ENCODE measurements at places on chromosomes 2 and 18.

DNA sequence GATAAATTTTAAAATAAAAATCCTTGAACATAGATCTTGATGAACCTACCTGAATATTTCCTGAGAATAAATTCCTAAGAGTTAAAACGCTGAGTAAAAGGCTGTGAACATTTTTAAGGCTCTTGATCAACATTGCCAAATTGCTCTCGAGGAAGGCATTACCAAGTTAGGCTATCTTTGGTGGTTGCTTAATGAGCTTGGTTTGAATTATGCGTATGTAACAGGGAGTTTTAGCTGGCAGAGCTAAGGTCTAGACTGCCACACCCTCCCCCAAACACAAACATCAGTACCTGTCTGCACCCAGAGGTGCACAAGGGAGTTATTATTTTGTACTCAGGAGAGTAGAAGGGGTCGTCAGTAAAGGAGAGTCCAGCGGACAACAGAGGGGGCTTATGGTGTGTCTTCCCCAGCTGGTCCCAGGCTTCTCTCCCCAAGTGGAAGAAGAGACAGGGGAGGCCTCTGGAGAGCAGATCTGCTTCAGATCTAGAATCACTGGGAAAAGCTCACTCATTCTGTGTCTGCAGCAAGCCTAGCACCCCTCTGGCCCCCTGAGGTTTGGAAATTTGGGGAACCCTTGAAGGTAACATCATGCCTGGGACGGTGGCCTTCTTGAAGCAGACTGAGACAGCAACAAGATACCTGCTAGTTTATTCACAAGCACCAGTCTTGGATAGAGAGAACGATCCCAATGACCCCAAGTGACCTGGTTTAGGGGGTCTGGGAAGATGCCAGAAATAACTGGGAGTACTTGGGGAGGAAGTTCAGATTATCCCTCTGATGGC is 197.2 kb upstream of the ID2 start:
- no peak for DNase-seq

- DNase-seq: no peak
Observed at GRCh38 chr2:237546040-237546875, 20.1 kb upstream of the PRLH start.

- DNase-seq: no peak
Observed at GRCh38 chr2:182355815-182356214, 71.0 kb downstream of the PDE1A start.

DNA sequence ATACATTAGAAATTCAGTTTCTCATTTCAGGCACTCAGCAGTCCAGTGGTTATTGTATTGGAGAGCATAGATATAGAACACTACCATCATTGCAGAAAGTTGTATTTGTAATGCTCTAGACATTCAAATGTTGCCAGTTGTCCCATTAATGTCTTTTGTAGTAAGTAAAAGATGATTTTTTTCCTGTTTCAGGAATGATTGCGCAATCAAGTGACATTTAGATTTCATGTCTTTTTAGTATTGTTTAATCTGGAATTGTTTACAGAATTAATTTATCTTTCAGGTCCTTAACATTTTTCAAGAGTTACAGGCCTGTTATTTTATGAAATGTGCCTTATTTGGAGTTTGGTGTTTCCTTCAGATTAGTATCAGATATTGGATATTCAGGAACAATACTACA is 134.7 kb downstream of the MSTN start:
- no peak for DNase-seq

GRCh38 chr2:201450954-201451291 is 335 bp downstream of the TRAK2 start:
- no peak for DNase-seq

- peak; percentile 83 for DNase-seq
Observed at GRCh38 chr2:162126111-162126519, 25.9 kb downstream of the GCG start.

- no peak for DNase-seq
Observed at GRCh38 chr2:214492152-214492551, 81.3 kb downstream of the VWC2L start.

DNA sequence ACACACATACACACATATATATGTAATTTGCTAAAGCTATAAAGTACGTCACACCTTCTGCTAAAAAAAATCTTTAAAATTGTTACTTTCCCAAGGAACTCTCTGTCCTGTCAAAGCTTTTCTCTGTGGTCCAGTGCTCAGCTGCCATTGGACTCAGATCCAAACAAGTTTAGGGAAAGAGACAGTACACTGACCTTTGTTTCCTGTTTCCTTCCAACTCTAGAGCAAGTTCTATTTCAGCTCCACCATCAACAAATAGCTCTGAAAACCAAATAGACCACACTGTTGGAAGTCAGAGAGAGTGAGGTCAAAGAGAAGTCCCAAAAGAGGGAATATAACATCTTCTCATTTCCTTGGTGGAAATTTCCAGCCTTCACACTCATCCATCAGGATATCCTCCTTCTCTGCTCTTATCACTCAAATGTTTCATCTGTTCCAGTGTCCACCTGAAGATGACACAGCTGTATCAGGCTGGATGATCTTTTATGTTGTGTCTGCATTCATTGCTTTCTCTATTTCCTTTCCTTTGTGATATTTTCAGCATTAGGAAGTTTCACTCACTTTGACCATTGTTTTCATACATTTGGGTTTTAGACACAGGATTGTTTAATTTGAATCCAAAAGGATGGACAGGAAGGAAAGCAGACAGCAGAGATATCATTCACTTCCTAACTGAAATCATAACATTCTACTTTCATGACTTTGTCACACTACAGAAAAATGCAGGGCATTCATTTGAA is 192.3 kb upstream of the NT5C1B start:
- no peak for DNase-seq

DNA sequence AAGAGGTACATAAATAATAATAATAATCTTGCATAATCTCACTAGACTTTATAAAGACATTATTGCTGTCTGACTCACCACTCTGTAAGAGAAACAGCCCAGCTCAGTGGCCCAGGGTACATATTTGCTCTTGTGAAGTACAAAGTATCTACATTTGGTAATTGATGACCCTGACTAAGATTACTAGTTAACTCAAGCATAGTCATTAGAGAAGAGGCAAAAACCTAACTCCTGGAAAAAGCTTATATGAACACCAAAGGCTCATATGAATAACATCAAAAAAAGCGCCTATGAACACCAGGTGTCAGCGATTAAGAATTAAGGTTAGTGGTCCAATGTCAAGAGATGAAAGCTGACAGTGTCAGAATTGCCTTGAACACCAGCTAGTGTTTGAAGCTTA is 38.4 kb downstream of the RAD51AP2 start:
- no peak for DNase-seq

DNA sequence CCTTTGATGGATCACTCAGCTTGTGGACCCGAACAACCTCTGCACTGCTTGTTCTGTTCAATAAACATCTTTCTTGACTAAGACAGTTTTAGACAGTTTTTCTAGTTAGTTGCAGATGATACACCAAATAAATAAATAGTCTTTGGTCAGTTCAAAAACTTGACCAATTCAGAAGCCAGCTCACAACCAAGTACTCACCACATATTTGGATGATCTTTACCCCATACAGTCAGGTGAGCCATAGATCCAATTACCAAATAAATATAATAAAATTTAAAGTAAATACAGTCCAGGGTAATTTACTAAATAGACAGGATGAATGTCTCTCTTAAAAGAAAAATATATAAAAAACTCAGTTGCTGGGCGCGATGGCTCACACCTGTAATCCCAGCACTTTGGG is 18.2 kb downstream of the SCN3A start:
- DNase-seq: no peak

DNA sequence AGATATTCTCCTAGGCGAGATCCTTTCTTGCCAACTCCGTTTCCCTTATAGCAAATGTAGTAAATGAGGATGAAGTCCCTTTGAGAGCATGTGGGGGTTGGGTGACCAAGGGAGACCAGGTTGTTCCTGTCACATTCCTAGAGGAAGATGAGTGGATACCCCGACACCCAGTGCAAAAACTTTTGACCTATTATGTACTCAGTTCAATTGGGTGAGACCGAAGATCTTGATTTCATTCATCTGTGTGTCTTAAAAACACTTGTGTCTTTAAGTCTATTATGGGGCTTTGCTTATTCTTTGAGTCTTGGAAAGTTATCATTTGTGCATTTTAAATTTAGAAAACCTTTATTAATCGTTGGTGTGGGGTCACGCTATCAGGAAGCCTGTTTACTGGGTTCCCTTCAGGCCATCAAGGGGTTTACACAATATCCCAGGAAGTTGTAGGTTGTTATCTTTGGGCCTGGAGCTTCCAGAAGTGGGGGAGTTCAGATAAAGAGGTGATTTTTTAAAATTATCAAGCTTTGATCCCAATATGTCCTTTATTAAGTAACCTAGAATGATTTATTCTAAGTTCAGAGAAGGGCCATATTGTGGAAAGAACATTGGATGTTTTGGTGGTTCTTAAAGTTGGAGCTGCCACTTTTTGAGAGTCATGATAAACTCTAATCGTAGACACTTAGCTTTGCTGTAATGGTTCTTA is 2.8 kb downstream of the RHOB start:
- no peak for DNase-seq
